ENCODE measurements at places on chromosomes 1 and 21.

DNA sequence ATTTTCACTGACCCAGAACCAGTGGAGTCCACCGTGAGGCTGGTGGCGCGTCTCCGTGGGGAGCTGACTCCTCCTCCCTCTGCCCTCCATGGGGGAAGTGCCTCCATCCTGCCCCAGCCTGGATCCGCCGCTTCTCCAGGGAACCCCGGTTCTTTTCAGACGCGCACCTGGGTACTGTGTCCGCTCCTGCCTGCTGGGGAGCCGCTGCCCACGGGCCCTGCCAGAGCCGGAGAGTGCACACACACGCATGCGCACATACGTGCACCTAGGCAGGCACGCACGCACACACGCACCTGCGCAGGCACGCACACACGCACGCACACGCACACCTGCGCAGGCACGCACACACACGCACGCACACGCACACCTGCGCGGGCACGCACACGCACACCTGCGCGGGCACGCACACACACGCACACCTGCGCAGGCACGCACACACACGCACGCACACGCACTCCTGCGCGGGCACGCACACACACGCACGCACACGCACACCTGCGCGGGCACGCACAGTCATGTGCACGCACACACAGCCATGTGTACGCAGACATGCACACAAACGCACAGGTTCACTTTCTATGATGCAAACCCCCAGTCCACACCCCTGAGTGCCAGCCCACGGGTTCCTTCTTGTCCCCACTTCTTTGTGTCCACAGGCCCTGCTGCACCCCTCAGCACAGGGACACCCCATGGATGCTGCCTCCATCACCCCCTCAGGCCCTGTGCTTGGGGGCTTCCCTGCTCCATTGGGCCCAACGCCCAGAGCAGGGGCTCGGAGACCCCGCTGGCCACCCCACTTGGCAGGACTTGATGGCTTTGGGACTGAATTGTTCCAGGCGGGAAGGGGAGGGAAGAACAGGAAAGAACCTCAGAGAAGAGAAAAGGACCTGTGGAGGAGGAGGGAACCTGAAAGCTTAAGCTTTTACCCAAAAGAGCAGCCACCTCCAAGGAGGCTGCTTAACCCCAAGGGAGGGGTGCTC is 42.7 kb downstream of the MORN1 start:
- no peak for DNase-seq

DNA sequence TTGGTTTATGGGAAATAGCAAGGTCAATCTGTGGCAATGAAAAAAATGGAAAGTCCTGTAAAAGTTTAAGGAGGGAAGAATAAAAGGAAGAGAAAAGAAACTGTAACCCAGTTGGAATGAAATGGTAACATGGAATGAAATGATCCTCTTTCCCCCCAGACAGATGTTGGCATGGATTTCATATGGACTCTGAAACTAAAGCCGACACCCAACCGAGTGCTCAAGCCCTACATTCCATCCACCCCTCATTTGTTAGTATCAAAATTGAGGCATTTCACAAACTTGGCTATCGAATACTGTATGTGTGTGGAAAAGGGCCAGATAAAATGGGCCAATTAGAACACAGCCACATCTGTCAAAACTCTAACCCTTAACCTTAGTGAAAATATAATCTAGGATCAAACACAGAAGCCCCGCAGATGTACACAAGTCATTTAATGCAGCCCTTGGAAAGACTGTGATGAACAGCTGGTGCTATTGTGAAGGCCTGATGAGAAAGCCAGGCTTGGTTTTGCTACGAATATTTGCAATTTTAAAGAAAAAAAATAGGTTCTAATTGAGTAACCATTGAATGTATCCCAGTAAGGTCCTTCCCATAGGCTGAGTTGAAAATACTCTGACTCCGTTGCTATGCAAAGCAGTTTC is 72.6 kb upstream of the RGL1 start:
- no peak for DNase-seq

DNA sequence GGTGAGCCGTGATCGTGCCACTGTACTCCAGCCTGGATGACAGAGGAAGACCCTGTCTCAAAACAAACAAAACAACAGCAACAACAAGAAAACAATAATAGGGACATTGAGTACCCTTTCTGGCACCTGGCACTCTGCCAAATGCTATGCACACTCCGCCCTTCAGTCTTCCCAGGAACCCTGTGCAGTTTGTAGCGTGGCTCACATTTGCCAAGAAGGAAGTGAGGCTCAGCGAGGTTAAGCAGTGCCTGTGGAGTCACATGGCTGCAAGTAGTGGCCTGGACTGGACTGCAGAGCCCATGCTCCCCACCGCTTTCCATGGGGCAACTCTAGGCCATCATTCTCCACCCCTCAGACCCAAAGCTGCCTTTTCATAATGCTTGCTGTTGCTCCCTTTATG is 5.3 kb upstream of the EVA1B start:
- no peak for DNase-seq

DNA sequence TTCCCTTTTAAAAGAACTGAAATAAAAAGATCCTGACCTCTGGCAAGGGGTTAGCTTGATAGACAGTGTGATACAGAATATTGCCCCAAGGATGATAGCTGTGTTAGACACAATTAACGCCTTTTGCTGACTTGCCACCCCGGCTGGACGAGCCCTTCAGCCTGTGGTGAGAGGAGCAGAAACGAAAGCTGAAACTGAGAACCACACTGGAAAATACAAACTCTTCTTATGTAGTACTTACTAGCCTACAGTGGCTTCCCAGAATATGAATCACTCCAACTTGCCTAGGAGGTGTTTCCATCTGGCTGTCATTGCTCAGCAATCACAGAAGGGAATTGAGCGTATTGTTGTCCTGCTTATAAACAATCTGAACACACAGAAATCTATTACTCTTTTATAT is 22.9 kb downstream of the SAMSN1 start:
- no peak for DNase-seq

- no peak for DNase-seq
These were observed 11.5 kb upstream of the ATP1B1 start for GRCh38 chr1:169094897-169095569.

DNA sequence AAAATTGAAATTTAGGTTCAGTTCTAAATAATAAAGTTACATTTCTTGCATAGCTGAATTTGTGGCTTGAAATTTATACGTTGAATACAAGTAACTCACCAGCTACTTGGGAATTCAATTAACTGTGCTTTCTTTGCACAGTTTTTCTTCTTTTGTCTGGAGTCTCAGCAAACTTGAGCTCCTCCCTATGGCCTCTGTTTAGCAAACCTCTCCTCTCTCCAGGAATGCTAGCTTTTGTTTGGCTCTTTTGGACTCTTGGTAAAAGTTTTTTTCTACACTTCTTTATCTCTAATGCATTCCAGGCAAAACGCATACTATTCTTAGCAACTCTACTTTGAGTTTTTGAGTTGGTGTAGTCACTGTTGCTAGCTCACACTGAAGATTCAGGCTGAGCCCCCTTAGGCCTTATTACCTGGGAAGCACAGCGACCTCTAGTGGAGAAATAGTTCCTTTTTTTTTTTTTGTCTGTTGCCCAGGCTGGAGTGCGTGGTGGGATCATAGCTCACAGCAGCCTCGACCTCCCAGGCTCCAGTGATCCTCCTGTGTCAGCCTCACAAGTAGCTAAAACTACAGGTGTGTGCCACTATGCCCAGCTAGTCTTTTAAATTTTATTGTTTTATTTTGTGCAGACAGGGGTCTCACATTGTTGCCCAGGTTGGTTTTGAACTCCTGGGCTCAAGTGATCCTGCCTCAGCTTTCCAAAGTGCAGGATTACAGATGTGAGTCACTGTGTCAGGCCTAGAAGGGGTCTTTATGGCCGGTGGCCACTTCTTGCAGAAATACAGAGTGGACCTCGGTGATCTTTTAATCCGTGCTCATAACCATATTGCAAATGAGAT is 61.7 kb downstream of the CASQ2 start:
- peak; percentile 52 for DNase-seq

DNA sequence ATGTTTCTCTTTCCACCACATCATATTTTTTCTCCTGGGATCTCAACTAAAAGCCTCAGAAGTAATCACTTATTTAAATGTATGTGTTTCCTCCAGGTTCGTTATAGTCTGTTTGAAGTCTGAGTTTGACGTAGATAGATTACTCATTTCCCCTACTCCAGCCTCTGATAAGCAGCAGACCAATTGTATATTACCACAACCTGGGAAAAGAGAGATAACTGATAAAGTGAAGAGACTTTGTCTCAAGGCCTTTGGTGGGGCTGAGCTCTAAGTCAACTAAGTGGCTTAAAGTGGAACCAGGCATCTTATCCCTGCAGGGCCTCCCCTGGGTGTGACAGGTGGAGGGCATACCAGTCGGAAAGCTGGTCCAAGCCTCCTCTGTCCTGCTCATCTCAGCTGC is 34.9 kb upstream of the CACNA1E start:
- DNase-seq: no peak

DNA sequence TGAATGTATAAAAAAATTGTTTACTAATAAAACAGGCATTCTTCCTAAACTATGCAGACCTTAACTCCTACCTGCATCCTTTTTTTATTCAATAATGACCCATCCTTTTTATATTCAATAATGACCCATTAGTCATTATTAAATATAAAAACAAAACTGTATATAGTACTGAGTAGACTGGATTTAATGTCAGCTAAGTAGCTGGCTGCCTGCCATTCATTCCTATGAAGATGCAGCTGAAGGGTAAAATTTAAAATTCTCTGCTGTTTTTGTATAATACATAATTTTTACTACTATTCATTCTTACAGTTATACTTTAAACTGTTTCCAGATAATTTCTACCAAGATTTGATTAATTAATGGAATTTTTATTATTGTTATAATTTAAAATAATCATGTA is 79.3 kb downstream of the DENND1B start:
- DNase-seq: no peak

- DNase-seq: no peak
These were observed 95.8 kb upstream of the RGS4 start for GRCh38 chr1:162973381-162973795.

- DNase-seq: no peak
These were observed 73.4 kb downstream of the GALNT2 start for GRCh38 chr1:230140221-230141020.
